ENCODE measurements at places on chromosomes 6 and 20.

DNA sequence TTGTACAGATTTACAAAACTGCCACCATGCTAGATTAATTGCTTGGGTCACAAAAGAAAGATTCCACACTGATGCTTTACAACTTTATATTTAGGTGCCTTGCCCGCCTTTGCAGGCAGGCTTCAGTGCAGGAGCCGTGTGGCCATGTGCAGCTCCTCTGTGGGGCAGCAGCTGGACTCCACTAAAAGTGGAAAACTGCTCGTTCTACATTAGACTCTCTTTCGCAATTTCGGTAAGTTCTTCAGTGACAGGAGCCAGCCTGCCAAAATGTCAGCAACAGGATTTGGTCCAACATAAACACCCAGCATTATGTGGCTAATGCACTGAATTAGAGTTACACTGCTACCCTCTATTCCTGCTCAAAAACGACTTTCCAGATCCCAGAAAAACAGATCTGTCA, 174.4 kb upstream of the KCNK16 start:
- DNase-seq = no peak

DNA sequence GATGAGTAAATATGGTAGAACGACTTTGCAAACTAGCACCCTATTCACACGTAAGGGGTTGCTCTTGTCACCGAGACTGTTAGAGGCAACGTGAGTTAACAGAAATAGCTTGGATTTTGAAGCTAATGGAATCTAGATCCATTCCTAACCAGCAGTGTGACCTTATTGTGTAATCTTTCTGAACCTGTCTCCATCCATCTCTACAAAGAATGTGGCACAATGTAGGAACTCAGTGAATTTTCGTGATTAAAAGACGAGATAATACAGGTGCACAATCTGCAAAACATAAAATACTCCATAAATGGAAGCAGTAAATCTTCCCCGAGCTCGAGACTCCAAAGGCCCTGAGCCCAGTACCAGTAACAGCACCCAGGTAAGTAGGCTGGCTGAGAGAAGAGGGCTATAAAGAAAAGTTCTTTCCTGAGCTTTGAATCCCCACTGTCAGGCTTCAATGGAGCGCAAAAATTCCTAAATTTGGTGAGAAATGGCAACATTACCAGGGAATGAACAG, 801 bp upstream of the KIFC1 start:
- DNase-seq = no peak

GRCh38 chr6:128554302-128554701, 33.9 kb upstream of the PTPRK start:
- no peak for DNase-seq

- no peak for DNase-seq
These were observed 3.0 kb upstream of the SFTA2 start for GRCh38 chr6:30935018-30935417.

DNA sequence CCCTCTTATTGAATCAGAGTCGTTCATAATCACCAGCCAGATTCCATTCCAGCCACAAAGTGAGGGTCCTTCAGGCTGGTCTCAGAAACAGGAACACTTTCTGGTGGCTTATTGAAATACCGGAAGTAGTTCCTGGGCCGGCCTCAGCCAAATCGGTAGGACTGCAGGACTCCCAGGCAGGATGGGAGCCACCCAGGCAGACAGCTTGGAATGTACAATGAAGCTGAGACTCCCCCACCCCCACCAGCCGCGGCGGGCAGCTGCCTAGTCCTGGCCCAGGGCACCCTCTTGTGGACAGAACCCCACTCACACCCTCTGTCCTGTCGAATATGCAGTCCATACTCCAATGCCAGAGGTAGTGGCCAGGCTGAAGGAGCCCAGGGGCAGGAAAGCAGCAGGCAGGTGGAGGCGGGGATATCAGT, 43.8 kb downstream of the MDFI start:
- DNase-seq = peak; percentile 87

DNA sequence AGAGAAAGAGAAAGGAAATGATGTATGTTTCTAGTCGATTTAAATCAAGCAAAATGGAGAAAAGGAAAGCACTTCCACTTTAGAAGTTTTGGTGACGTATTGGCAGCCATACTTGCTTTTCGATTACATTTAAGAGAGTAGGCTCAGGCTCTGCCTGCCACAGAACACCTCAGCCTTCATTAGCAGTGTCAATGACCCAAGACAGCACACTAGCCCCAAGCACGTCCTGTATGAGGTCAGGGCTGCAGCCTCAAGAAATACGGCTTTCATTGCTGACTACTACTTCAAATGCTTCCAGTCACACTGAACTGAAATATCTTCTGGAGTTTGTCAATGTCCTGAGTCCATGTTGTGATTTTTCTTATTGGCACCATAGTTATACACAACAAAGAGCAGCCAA, 285.3 kb downstream of the EYA4 start:
- no peak for DNase-seq

DNA sequence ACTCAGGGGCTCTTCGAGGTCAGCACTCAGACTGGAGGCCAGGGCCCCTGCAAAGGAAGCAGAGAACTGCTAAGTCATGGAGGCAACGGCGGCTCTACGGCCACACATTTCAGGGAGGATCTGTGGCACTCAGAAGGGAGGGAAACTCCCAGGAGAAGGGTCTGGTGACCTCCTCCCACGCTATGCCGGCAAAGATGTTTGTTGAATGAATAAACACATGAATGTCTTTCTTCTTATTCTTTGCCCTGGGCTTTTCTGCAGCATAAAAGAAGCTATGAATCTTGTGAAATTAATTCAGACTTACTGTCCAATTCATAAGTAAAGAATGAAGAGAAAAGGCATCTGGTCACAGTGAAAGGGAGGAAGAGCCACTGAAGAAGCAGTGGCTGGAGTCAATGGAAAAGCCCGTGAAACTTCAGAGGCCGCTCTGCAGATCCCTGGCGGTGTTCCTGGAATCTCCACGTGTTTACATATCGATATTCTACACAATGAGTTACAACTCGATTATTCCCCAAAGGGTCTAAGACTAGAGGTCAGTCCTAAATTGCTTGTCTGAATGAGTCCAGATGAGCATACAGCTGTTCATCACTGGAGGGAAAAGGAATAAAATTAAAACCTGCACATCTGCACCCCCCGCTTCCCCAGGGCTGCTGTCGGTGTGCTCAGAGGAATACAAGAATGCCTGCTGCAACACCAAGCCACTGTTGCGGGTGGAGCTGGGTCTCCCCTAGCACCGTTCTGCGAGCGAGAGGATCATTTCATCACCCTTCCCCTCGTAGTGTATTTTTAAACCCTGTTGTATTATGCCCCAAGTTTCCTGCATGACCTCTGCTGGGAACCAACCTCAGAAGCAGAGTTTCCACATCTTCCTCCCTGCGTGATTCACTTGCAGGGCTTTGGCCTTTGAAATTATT, 25.6 kb downstream of the INSM1 start:
- DNase-seq = no peak

DNA sequence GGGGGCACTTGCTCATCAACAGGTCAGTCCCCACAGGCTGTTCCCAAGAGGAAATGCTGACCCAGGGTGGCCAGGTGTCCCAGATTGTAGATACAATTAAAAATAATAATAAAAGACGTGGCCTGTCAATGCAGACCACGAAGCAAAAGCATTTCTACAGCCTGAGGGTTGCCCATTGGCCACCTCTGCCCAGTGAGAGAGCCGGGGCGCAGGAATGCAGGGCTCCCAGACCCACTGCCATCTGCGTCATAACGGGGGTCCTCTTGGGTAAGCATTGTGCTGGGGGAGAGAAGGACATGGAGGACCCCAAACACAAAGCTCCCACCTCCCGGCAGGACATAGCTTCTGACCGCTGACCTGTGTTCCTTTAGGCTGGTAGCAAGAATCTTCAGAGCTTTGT, 22.9 kb upstream of the AFDN start:
- no peak for DNase-seq

Measured in cerebellar cortex (tissue), 1 donor.